Stimulated activated CD4-positive, alpha-beta T cell treated with anti-CD3 and anti-CD28 coated beads, TNF-alpha, amount 100 ng/mL, for 1 hour (primary cell): ENCODE measurements at places on chromosomes 12 and 14.

DNA sequence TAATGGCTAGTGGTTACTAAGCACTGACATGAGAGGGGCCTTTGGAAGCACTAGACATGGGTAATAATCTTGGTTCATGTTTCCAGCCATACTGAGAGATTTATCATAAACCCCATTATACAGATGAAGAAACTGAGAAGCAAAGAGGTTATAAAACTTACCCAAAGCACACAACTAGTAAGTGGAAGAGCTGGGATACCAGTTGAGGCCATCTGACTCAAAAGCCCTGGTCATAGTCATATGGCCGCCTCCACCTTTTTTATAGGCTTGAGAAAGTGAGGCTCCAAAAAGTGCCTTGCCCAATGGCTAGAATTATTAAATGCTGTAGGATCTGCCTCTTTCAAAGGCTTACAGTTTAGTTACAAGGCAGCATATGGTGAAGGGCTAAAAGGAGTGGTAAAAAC is 944 bp downstream of the TXNRD1 start:
- DNase-seq = no peak

- no peak for DNase-seq
Observed at GRCh38 chr12:79685068-79685467, 5.7 kb downstream of the PAWR start.

DNA sequence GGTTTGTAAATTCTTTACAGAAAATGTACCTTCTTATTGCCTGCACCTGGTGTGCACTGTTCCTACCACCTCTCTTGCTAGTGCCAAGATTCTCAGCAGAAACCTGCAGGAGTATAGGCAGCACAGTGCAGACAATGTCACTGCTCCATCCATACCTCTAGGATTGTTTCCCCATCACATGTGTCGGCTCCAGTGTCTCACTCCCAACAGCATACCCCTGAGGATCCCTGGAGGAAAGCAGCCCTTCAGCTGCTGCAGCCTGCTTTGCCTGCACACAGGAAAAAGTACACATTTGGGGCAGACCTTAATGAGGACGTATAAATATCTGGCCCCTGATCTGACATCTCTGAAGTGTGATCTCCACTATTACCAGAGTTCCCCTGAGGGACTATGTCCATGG is 235.5 kb downstream of the MDGA2 start:
- DNase-seq = no peak

- DNase-seq = no peak
Observed at GRCh38 chr12:81759190-81760051, at the start of gene PPFIA2. Gene PPFIA2, minus strand, starts transcription at chr12:81759350.
